ENCODE measurements at places on chromosomes 12 and 14.

GRCh38 chr12:27524494-27524835, 459 bp downstream of the PPFIBP1 start:
- DNase-seq = no peak

- DNase-seq = no peak
Measured at GRCh38 chr12:60849723-60850122, 1253.9 kb downstream of the SLC16A7 start.

GRCh38 chr12:108326254-108326750, 12.8 kb downstream of the CMKLR1 start:
- no peak for DNase-seq

DNA sequence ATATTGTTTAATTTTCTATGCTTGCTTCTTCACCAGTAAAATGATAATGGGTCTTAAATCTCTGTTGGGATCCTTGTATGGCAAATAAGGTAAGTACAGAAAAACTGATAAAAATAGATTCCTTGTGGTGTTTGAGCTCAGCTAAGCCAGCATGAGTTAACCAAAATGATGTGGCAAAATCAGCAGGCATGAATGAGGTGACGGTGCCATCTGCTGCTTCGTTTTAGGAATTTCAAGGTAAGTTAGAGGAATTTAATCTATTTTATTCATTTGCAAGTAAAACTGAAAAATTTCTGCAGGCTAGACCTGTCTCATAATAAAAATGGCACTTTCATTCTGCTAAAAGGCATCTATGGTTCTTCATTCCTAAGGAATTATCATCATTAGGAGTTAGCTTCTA, 10.0 kb upstream of the CLEC7A start:
- DNase-seq = peak; percentile 39

- DNase-seq = no peak
Measured at GRCh38 chr14:100116134-100116533, 43.3 kb downstream of the DEGS2 start.

- no peak for DNase-seq
Measured at GRCh38 chr12:6275928-6276887, 34.3 kb upstream of the PLEKHG6 start.

DNA sequence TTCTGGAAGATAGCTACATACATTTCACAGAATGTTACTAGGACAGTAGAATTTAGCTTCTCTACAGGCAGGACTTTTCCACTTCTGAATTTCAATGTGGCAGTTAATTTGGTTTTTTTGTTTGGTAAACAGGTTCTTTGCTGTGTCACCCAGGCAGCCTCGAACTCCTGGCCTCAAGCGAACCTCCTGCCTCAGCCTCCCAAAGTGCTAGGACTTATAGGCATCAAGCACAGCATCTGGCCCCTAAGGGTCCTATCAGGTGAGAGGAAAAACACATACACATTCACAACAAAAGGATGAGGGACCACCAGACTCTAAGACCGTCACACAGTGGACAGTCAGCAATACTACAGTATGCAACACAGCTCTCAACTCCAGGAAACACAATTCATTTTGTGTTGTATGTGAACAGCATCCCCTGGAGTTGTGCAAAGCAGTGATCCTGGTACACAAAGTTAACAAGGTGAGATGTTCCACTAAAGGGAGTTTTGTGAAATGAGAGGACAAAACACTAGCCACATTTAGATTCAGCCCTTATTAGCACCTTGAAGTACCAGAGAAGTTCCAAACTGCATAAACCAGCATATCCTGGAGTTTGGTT, 6.9 kb downstream of the ATP2B1 start:
- no peak for DNase-seq

DNA sequence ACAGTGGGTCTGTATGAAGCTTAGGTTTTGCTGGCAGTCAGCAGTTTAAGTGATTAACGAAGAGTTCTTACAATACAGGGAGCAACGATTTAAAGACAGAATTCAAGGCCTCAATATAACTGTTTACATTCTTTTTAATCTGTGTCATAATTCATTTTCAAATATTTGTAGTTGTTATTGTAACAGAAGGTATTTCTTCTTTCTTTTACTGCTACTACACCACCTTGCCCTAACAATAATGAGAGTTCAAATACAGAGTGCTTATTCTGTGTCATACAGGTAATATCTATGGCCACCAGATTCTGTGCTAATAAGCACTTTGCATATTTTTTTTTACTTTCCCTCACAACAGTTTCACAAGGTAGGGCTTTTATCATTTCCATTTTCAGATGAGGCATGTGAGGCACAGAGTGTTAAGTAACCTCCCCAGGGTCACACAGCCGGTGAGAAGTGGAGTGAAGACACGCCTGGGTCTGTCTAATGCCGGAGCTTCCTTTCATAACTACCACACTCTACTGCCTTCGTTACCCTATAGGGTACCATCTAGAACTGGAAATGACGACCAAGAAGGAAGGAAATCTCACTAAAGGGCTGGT, 81.9 kb downstream of the PELI2 start:
- DNase-seq = no peak

GRCh38 chr12:87051621-87052020, 795.4 kb upstream of the MGAT4C start:
- DNase-seq = no peak

GRCh38 chr12:49357103-49357678, 10.1 kb upstream of the SPATS2 start:
- DNase-seq = no peak

All from memory B cell (primary cell).